Fibroblast of upper back skin (primary cell): ENCODE measurements at places on chromosomes 1 and 21.
A peak's percentile ranks its signal among the peaks of the same experiment; 100 is the strongest.

- no peak for DNase-seq
These were observed 38.8 kb downstream of the STXBP3 start for GRCh38 chr1:108785264-108785663.

- DNase-seq: no peak
These were observed 11.4 kb downstream of the SMAP2 start for GRCh38 chr1:40384887-40385286.

DNA sequence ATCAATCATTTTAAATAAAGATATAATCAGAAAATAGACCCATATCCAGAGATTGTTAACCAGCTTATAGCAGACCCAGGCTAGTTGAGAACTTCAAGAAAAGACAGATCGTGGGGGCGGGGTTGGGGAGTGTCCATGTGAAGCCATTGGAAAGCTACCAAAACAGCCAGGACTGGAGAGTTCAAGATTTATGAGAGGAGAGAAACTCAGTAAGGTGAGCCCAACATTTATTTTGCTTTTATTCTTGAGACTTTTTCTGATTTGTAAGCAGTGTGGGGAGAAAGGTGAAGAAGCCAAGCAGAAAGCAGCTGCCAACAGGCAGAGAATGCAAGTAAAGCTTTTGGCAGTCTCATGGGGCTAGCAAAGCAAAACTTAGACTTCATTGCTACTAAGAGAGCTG is 179.9 kb downstream of the VPS13D start:
- peak; percentile 37 for DNase-seq

DNA sequence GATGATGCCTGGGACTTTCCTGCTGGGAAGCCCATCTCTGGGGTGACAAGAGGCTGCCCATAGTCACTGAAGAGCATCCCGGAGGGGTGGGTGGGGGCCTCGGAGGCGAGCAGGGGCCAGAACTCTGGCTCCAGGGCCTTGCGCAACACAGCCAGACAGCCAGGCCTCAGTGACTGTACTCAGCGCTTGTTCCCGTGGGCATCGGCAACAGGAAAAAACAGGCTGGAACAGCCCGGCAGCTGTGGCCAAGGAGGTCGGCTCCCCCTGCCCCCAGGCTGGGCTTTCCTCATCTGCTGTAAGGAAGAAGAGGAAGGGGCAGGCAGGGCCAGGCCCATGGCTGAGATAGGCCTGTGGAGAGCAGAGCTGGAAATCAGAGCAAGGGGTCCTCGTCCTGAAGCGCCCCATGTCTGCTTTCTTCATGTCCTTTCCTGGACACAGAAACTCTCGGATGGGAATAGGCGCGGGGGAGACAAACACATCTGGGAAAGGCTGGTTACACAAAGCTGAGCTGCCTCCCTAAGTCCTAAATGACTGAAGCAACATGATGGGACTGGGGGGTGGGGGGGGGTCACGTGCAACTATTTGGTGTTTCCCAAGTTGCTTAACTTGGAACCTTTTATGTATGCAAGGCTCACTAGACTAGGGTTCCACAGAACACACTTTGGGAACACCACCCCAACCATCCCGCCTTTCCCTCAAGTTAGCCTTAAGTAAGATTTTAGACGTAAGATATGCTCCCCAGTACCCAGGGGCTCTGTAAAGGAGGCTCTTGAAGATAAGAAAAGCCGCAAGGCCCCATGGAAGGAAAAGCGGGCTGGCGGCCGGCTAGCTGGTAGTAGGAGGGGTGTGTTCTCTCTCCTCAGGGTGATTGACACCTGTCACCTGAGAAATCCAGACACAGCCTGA is 30.7 kb downstream of the HSPG2 start:
- peak; percentile 36 for DNase-seq

DNA sequence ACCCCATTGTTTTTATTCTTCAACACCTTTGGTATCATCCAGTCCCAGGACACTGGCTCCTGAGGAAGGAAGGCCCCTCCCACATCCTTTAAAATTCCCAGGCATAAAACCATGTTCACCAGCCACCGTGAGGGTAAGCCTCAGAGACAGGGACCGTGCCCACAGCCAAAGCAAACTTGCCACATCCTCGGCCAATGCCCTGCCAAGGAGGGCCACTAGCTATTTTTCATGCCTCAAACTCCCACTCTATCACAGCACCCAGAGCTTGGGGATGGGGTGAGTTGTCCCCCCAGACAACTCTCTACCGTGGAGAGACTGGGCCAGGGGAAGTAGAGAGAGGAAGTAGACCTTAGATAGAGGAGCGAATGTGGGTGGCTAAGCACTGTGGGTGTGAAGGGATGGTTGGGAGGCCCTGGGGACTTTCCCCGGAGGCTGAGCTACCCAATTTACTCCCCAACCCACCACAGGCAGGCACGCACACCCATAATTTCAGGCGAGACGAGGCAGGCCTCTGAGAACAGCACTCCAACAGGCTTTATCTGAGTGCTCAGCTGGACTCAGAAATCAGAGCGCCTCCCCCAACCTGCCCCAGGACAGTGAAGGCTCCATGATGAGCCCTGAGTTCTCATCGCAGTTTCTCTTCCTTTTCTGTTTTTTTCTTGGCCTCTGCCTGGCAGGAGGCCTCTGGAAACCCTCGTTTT is 15.9 kb upstream of the BTG2 start:
- DNase-seq: no peak

DNA sequence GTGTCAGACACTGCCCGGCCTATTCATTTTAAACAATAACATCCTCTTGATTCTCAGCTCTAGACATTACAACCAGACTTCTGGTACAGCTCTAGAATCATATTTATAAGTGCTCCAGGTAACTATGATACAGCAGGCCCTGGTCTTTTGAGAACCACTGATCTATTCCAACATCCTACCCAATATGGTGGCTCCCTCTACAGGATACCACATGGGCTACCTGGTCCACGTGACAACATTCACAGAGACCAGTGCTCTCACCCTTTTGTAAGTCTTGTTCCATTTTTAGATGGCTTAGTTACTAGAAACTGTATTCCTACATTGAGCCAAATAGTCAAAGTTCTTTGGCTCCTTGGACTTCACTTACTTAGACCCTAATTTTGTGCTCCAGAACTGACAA is 102.9 kb downstream of the PTPN14 start:
- no peak for DNase-seq
